ENCODE measurements at places on chromosomes 2 and 18.
A peak's percentile ranks its signal among the peaks of the same experiment; 100 is the strongest.

DNA sequence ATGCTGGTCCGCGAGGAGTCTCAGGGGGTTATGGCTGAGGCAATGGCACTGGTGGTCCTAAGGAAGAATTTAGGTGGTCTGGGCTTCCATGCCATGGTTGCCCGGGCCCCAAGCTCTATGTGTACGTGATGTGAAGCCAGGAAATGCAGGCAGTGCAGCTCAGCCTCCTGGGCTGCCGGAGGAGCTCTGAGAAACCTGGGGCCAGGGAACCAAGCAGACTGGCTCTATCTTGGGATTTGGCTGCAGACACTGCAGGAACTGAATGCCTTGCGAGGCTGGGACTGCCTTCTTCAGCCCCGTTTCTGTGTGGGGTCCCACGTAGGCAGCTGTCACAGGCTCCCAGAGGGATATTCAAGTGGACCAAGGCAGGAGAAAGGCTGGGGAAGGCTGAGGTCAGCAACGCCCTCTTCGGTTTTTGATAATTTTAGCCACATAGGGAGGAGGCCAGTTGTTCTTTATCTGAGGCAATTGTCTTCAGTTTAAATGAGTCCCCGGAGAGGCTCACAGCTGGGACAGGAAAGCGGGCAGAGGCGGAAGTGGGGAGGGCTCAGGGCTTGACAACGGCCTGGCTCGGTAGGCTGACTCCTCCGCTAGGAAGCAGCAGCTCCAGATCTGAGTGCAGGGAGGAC is 77.7 kb downstream of the RHOB start:
- peak; percentile 75 for DNase-seq

DNA sequence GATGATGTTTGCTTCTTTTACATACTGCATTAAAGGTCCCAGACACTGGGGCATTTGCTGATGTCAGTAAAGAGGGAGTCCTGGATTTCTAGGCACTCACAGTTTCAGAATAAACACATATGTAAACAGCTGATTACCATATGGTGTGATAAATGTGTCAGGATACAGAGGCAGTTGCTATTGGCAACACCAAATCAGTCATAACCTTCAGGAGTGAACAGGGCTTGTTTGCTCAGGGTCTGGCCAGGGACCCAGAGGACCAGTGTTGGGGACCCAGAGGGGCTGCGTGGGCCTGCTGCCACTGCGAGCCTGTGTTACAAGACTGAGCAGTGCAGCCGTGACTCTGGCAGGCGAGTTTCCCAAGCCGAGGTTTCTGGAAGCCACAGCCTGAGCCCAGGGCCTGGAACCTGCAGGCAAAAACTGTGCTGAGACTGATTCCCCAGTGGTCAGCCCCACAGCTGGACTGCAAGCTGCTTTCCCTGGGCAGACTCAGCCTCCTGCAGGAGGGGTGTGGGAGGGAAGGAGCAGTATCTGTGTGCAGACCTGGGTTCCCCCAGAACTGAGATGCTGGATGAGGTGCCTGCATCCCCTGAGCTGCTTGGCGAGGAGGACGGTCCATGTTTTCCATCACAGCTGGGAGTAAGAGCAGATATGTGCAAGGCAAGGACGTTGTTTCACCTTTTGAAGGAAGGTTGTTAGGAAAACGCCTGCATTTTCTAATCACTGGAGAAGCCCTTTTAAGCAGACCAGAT is 23.6 kb downstream of the ASAP2 start:
- no peak for DNase-seq

DNA sequence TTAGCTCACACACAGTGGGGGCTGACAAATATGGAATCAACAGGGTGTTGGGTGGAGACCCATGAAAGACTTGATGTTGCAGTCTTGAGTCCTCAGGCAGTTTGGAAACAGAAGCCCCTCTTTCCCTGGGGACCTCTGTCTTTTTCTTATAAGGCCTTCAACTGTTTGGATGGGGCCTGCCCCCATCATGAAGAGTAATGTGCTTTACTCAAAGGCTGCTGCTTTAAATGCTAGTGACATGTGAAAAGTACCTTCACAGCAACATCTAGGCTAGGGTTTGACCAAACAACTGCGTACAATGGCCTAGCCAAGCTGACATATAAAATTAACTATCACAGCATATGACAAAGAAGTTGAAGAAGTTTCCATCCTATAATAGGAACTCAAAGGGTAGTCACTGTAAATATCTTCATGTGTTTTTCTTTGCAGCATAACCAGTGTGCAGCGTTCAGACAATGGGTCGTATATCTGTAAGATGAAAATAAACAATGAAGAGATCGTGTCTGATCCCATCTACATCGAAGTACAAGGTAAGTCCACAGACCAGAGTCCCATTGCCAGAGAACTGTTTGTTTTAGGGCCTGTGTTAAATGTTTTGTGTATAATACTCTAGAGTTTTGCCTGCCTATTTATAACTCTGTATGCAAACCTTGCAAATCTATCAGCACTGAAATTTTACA is 46.3 kb downstream of the MERTK start:
- DNase-seq, result no peak

DNA sequence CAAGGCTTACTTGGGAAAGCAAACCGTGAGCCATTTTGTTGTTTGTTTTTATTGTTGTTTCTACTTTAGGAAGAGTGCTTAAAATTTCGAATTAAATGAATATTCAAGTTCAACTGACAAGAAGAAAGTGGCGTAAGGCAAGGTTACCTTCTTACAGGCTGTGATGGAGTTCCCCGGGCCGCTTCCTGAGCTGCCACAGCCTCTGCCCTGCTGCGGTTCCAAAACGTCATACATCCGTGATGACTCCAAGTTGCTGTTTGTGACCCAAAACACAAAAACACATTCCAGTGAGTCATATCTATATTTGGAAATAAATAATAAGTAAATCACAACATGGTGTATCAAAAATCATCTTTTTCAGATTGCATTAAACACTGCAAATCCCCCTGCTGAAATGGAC is 49.7 kb downstream of the SPHKAP start:
- DNase-seq, result no peak

GRCh38 chr2:206832873-206833272 is 67.5 kb downstream of the FASTKD2 start:
- peak; percentile 91 for DNase-seq
